ENCODE measurements at places on chromosomes 1 and 21.

DNA sequence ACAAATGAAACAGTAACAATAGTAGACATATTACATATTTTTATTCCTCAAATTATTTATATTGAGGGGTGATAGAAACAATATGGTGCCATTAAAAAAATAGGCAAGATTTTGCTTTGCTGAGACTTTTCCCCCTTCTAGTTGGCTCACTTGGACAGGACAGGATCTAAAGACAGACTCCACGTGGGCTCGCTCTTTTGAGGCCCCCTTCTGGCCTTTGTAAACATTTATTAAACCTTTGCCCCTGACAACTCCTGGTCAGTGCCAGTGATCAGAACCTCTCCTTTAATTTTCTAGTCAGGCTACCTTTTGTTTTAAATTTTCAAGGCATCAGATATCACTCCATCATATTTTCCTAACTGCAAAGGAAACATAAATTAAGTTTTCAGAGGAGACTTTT, 49.7 kb upstream of the IFI44L start:
- DNase-seq = no peak

- DNase-seq = peak; percentile 52
Measured at GRCh38 chr1:155051777-155052398, 772 bp downstream of the ADAM15 start.

GRCh38 chr1:206112600-206113301, 4.4 kb downstream of the AVPR1B start:
- no peak for DNase-seq

- DNase-seq = no peak
Measured at GRCh38 chr1:48206371-48206770, 16.1 kb upstream of the SLC5A9 start.

- no peak for DNase-seq
Measured at GRCh38 chr21:26528882-26529281, 44.2 kb downstream of the CYYR1 start.

DNA sequence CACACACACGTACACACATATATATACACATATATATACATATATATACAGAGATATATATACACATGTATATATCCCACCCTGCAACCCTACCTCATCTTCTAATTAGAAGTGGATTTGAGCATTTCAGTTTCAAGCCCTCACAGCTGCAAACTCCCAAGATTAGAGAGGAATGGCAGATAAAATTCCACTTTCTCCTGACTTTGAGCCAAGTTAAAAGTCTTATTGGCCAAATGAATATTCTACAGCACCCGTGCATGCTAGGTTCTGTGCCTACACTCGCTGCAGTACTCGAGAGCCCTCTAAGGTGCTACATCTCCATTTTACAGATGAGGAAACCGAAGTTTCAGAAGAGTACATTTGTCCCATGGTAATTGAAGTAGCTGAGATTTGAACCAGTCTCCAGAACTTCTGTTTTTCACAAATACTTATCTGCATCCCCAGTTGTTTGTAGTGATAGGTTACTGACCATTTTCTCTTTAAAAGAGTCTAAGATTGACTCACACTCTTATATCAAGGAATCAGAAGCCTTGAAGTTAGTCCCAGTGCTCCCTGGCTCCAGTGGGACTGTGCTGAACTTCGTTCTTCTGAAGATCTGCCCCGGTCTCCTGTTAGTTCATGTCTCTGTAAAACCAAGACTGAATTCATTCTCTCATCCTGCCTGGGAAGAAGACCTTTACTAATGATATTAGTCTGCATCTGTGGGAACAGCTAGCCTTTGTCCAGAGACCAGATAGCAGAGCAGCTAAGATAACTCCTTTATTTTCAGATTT, 292.1 kb downstream of the TM2D1 start:
- no peak for DNase-seq

- DNase-seq = no peak
Measured at GRCh38 chr1:240591078-240591477, 20.9 kb downstream of the GREM2 start.

DNA sequence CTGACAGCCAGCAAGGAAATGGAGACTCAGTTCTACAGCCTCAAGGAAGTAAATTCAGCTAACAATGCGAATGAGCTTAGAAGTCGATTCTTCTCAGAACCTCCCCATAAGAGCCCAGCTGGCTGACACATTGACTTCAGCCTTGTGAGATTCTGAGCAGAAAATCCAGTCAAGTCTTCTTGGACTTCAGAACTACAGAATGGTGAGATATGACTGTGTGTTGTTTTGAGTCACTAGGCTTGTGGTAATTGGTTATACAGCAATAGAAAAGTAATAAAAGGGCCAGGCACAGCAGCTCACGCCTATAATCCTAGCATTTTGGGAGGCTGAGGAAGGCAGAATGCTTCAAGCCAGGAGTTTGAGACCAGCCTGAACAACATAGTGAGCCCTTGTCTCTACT, 161.8 kb upstream of the IVNS1ABP start:
- no peak for DNase-seq

- DNase-seq = no peak
Measured at GRCh38 chr21:34113842-34114241, 40.5 kb downstream of the MRPS6 start.
